Colonic mucosa (tissue), 4 donors: ENCODE measurements at places on chromosomes 7 and 10. TPM values are rescaled to one million over a fixed set of nuclear protein-coding genes. Genes with fewer than 3 reads are reported as not detected.
A peak's percentile ranks its signal among the peaks of the same experiment; 100 is the strongest.

DNA sequence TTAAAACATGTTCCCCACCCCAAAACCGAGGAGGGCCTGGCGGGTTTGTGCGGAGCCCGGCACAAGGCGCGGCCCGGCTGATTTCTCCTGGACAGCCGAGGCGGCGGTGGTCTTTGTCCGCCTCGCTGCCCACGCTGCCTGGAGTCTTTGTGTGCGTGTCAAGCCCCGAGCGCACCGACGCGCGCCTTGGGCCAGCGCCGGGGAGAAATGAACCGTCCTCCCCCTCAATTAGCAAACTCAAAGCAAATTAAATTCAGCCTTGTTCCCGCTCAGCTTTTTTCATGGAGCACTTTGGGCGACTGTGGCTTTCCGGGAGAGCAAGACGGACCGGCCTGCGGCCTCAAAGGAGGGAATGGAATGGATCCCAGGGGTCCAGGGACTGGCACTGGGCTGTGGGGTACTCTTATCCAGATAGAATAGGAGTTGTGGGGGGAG is 4.1 kb downstream of the EMX2 start:
- H3K4me1 ChIP-seq, result peaks cover 20% of the 10 kb centered on the region
- H3K27ac ChIP-seq, result no peak overlapping the region
- H3K27me3 ChIP-seq, result peaks cover 93% of the 10 kb centered on the region
- no peak overlapping the region for H3K4me3 ChIP-seq
- no peaks in the 10 kb centered on the region for H3K36me3 ChIP-seq
- DNase-seq, result no peak

GRCh38 chr10:112711366-112711765 is 238.7 kb upstream of the TCF7L2 start:
- H3K4me1 ChIP-seq, result no peaks in the 10 kb centered on the region
- no peak overlapping the region for H3K4me3 ChIP-seq
- H3K36me3 ChIP-seq, result no peaks in the 10 kb centered on the region
- H3K27me3 ChIP-seq, result no peaks in the 10 kb centered on the region
- H3K27ac ChIP-seq, result no peak overlapping the region

Gene FAM25G
- 0.98 TPM for total RNA-seq

- H3K4me3 ChIP-seq, result no peak overlapping the region
- DNase-seq, result no peak
- no peaks in the 10 kb centered on the region for H3K4me1 ChIP-seq
- H3K27ac ChIP-seq, result no peak overlapping the region
- no peaks in the 10 kb centered on the region for H3K27me3 ChIP-seq
- no peaks in the 10 kb centered on the region for H3K36me3 ChIP-seq
Measured at GRCh38 chr10:20330246-20330645, 514.0 kb downstream of the PLXDC2 start.

Gene CYP26A1
- not detected for total RNA-seq

Gene HPSE2
- total RNA-seq, result 1.0 TPM

- H3K36me3 ChIP-seq, result no peaks in the 10 kb centered on the region
- no peak for DNase-seq
- no peak overlapping the region for H3K4me3 ChIP-seq
- no peaks in the 10 kb centered on the region for H3K27me3 ChIP-seq
- no peaks in the 10 kb centered on the region for H3K4me1 ChIP-seq
Measured at GRCh38 chr7:84549409-84549808, 354.8 kb upstream of the SEMA3A start.

DNA sequence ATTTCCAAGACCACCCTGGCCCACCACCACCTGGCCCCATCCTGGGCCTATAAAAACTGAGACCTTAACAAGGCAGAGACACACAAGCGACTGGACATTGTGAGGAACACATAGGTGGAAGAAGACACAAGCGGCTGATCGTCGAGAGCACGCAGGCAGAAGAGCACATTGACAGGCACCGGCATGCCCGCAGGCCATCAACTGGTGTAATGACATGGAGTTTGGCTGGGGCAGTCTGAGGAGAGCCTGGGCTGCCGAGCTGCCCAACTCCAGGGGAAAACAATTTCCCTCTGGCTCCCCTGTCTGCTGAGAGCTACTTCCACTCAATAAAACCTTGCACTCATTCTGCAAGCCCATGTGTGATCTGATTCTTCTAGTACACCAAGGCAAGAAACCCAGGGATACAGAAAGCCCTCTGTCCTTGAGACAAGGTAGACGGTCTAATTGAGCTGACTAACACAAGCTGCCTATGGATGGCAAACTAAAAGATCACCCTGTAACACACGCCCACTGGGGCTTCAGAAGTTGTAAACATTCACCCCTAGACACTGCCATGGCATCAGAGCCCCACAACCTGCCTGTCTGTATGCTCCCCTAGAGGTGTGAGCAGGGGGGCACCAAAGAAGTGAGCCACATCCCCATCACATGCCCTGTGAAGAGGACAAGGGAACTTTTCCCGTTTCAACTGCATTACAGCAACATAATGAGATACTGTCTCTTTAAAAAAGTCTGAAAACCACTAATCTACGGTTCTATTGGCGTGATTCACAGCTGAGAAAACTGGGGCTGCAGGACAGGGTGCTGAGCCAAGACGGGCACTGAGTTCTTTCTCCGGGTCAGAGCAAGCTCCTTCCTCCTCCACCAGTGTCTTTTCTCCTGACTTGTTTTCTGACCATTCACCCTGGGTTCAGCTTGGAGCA is 18.5 kb upstream of the TNS3 start:
- no peaks in the 10 kb centered on the region for H3K27me3 ChIP-seq
- H3K4me1 ChIP-seq, result peaks cover 7% of the 10 kb centered on the region
- no peak overlapping the region for H3K4me3 ChIP-seq
- no peak overlapping the region for H3K27ac ChIP-seq

GRCh38 chr10:76357726-76358415 is 926.4 kb downstream of the LRMDA start:
- no peaks in the 10 kb centered on the region for H3K36me3 ChIP-seq
- H3K4me3 ChIP-seq, result no peak overlapping the region
- no peak overlapping the region for H3K27ac ChIP-seq
- H3K27me3 ChIP-seq, result no peaks in the 10 kb centered on the region
- H3K4me1 ChIP-seq, result no peaks in the 10 kb centered on the region

GRCh38 chr10:69103784-69104183 is 15.9 kb downstream of the SRGN start:
- no peak overlapping the region for H3K27ac ChIP-seq
- H3K27me3 ChIP-seq, result no peaks in the 10 kb centered on the region
- no peaks in the 10 kb centered on the region for H3K36me3 ChIP-seq
- H3K4me1 ChIP-seq, result no peaks in the 10 kb centered on the region

GRCh38 chr7:2388637-2388954 is 14.8 kb upstream of the CHST12 start:
- no peaks in the 10 kb centered on the region for H3K36me3 ChIP-seq
- H3K27me3 ChIP-seq, result no peaks in the 10 kb centered on the region

- H3K4me3 ChIP-seq, result no peak overlapping the region
- no peak overlapping the region for H3K27ac ChIP-seq
- no peaks in the 10 kb centered on the region for H3K36me3 ChIP-seq
- H3K4me1 ChIP-seq, result no peaks in the 10 kb centered on the region
- no peaks in the 10 kb centered on the region for H3K27me3 ChIP-seq
- no peak for DNase-seq
Measured at GRCh38 chr10:27542812-27543211, 38.7 kb downstream of the RAB18 start.

- DNase-seq, result no peak
- no peaks in the 10 kb centered on the region for H3K27me3 ChIP-seq
- H3K36me3 ChIP-seq, result no peaks in the 10 kb centered on the region
- peak overlapping the region; percentile 92 for H3K27ac ChIP-seq
- H3K4me1 ChIP-seq, result no peaks in the 10 kb centered on the region
Measured at GRCh38 chr7:135150072-135150782, 2.4 kb downstream of the TMEM140 start.

Gene LIPJ
- total RNA-seq, result 0.16 TPM
